ENCODE measurements at places on chromosomes 5 and 9.

DNA sequence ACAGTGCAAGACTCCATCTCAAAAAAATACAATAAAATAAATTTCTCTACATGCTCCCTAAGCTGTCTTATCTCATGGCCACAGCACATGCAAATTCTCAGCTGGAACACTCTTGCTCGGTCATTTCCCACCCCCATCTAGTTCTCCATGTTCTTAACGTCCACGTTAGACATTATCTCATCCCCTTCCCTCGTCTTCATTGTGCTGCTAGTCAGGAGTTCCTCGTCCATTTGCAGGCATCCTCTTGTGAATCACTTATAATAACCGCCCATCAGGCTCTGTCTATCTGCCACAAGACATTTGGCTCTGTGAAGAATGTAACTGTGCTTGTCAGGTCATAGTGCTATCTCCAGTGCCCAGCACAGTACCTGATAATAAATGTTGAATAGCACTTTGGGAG, 32.9 kb upstream of the GOLGA1 start:
- no peak for DNase-seq

DNA sequence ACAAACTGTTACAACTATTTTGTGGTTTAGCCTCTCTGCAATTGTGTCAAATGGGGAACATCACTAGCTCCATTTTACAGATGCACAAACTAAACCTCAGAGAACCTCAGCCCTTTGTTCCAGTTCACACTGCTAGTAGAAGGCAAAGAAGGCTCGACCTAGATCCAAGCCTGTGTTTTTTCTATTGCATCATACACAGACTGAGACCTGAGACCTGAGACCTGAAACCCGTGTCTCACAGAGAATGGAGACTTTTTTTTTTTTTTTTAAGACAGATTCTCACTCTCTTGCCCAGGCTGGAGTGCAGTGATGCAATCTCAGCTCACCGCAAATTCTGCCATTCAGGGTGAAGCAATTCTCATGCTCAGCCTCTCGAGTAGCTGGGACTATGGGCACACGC, 120.8 kb downstream of the GALNT10 start:
- no peak for DNase-seq

DNA sequence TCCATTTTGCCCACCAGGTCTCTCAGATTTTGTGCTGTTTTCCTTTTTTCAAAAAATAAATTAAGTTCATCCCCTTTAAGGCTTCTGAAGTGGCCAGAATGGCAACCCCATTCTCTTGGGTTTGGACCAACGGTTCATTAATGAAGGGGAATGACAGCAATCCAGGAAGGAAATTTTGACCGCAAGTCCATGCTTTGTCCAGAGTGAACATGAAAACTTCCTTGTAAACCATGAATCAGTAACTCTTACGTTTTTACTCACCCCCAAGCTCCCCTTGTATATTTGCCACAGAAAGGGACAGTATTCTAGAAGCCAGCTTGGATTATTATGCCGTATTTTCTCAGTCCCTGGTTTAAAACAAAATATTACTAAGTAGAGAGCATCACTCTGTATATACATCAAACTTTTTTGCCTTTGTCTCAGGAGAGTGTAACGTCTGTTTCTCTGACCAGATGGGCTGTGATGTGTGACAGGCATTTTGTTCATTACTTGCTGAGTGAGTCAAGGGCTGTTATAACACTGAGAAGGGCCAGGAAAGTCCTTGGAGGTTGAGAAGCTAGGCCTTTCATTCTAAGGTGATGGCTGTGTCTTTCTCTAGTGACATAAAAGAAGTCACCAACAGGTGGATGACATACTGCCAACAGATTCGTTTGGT, 148.2 kb downstream of the SMARCA2 start:
- no peak for DNase-seq

DNA sequence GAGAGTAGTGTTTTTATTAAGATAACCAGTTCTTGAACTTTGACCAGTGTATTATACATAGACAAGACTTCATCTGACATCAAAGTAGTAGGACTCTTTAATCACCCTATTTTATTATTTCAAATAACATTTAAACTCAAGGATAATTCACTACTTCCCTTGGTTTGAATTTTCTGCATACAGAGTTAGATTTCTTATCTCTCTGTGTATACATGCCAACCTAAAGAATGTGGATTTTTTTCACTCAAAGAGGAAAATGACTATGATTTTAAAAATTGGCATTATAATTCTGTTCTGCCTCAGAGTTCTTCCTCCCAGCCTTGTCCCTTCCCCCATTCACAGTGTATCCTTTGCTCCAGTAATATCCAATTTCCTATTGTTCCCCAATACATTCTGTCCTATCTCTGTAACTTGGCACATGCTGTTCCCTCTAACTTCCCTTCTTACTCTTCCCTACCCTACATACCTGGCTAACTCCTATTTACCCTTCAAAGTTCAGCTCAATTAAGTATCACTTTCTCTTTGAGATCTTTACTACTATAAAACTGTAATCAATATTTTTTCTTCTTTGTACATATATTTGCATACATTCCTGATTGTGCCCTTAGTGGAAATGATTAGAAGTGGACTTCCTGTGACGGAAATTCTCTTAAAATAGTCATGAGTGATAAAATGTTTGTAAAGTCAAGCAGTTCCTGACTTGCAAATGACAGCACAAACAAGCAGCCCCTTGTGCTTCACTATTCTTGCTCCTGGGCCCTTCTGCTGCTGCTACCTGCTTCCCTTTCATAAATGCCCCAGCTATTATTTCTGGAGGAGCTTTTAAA, 38.1 kb upstream of the DENND4C start:
- no peak for DNase-seq

DNA sequence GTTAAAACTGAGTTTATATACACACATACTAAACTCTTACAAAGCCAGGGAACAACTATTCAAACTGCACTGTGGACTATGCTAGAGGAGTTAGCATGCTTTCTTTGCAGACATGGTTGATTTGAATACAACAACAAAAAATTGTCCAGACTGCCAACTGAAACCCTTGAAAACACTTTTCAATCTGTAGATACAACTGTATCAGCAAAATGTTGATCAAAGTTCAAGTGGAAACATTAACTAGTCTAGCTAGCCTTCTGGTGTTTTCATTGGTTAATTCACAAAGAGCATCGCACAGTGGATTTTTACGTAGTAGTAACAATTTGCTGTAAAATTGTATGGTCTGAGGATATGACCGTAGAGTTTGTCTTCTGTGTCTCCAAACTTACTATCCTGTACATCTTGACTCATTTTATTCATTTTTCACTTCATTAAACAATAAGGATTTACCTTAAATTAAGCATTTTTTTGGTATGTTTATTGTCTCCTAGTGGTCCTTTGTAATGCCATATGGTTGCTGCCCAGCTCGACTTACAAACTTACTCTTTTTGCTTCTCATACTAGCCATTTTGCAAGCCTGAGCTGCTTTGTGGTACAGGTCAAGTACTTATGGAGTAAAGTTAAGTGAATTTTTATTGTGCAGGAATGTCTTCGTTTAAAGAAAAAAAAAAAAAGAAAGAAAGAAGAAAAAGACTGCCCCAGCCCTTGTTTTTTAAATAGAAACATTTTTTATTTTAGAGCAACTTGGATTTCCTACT, 123.4 kb downstream of the ZCCHC7 start:
- DNase-seq, result no peak

GRCh38 chr5:16577677-16578076, 39.1 kb downstream of the RETREG1 start:
- DNase-seq, result no peak
